Nephron progenitor cell (in vitro differentiated cells): ENCODE measurements at places on chromosomes 6 and 20.

- H3K36me3 ChIP-seq: no peaks in the 10 kb centered on the region
- no peak overlapping the region for H3K4me3 ChIP-seq
- peaks cover 7% of the 10 kb centered on the region for H3K27me3 ChIP-seq
- DNase-seq: no peak
Observed at GRCh38 chr20:8183526-8183925, 51.5 kb downstream of the PLCB1 start.

GRCh38 chr20:44092551-44093248 is 94.3 kb downstream of the JPH2 start:
- peaks cover 7% of the 10 kb centered on the region for H3K27me3 ChIP-seq
- no peak overlapping the region for H3K4me3 ChIP-seq
- DNase-seq: no peak
- peaks cover 19% of the 10 kb centered on the region for H3K4me1 ChIP-seq

- H3K4me3 ChIP-seq: no peak overlapping the region
- no peak overlapping the region for H3K27ac ChIP-seq
- H3K27me3 ChIP-seq: peaks cover 6% of the 10 kb centered on the region
- DNase-seq: no peak
Observed at GRCh38 chr6:159908979-159909378, 18.2 kb downstream of the MAS1 start.

- H3K4me3 ChIP-seq: no peak overlapping the region
- no peak for DNase-seq
- H3K27ac ChIP-seq: no peak overlapping the region
- H3K4me1 ChIP-seq: no peaks in the 10 kb centered on the region
- H3K36me3 ChIP-seq: no peaks in the 10 kb centered on the region
Observed at GRCh38 chr6:139334806-139335446, 39.5 kb downstream of the CITED2 start.

GRCh38 chr20:21360705-21361104 is 36.6 kb downstream of the NKX2-4 start:
- no peaks in the 10 kb centered on the region for H3K4me1 ChIP-seq
- no peak for DNase-seq
- H3K4me3 ChIP-seq: no peak overlapping the region
- no peaks in the 10 kb centered on the region for H3K27me3 ChIP-seq

GRCh38 chr6:37454420-37455140 is 21.6 kb downstream of the CMTR1 start:
- H3K36me3 ChIP-seq: peaks cover 69% of the 10 kb centered on the region
- H3K4me3 ChIP-seq: no peak overlapping the region
- peaks cover 5% of the 10 kb centered on the region for H3K4me1 ChIP-seq

- no peak overlapping the region for H3K27ac ChIP-seq
- H3K4me3 ChIP-seq: no peak overlapping the region
- H3K27me3 ChIP-seq: peaks cover 17% of the 10 kb centered on the region
- H3K4me1 ChIP-seq: peaks cover 69% of the 10 kb centered on the region
Observed at GRCh38 chr6:224350-224749, 67.9 kb upstream of the DUSP22 start.

DNA sequence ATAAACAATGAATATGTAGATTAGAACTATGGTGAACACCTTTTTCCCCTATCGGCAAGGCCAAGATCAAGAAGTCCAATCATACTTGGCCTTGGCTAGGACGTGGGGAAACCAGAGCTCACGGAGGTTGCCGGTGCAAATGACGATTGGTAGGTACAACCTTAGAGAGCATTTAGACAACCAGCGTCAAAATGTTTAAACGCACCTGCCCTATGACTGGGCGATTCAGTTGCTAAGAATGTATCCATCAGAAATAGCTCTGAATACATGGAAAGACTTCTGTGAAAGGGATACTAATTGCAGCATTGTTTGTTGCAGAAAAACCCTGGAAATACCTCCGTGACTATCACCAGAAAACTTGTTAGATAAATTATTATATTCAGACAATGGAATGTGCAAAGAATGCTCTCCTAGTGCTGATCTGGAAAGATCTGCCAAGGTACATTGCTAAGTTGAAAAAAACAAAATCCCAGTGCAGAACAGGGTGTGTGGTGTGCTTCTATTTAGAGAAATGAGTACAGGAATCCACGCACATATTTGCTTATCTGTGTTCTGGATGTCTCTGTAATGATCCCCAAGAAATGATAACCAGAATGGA is 48.0 kb upstream of the PTPN1 start:
- H3K27me3 ChIP-seq: peaks cover 34% of the 10 kb centered on the region
- no peak overlapping the region for H3K27ac ChIP-seq
- no peak for DNase-seq
- peaks cover 9% of the 10 kb centered on the region for H3K4me1 ChIP-seq

GRCh38 chr6:128630213-128630612 is 109.8 kb upstream of the PTPRK start:
- no peaks in the 10 kb centered on the region for H3K36me3 ChIP-seq
- H3K4me3 ChIP-seq: no peak overlapping the region
- no peaks in the 10 kb centered on the region for H3K4me1 ChIP-seq

DNA sequence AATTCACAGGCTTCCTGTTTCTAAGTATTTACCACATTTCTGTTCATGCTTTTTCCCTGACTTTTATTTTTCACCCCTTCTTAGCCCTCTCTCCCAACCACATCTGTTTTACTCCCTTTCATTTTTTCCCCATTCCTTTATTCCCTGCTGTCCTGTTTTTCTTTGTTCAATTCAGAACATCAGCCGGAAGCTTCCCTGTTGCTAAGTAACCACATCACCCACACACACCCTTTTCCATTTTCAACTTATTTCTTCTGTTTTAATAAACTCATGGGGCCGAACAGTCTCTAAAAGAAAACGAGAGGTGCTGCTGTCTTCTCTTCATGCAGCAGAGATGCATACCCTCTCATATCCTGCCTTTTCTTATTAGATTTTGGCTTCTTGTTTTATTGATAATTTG is 53.5 kb upstream of the CEP85L start:
- H3K36me3 ChIP-seq: no peaks in the 10 kb centered on the region
- peaks cover 3% of the 10 kb centered on the region for H3K27me3 ChIP-seq
- DNase-seq: no peak
- H3K27ac ChIP-seq: no peak overlapping the region

GRCh38 chr6:158977382-158977781 is 22.6 kb downstream of the RSPH3 start:
- peaks cover 15% of the 10 kb centered on the region for H3K36me3 ChIP-seq
- no peak for DNase-seq
- no peak overlapping the region for H3K4me3 ChIP-seq
- no peaks in the 10 kb centered on the region for H3K4me1 ChIP-seq

DNA sequence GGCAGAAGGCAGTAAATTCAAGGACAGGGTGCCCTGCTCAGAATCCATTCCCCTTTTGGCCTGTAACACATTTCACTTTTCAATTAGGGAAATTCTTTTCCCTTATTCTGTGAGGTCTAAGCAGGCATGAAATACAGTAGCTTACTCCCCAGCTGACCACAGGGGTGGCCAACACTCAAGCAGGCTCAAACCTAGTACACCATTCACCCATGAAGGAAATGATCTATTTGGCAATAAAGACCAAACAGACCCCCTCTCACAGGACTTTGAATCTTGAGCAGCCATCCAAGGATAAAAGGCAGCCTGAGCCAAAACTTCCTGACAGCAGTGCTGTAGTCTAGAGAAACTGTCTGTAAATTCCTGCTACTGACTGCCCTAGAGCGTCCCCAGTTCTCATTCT is 17.7 kb downstream of the PDSS2 start:
- peaks cover 12% of the 10 kb centered on the region for H3K4me1 ChIP-seq
- H3K36me3 ChIP-seq: peaks cover 16% of the 10 kb centered on the region

- H3K4me1 ChIP-seq: peaks cover 88% of the 10 kb centered on the region
- H3K27me3 ChIP-seq: peaks cover 4% of the 10 kb centered on the region
- DNase-seq: no peak
- H3K4me3 ChIP-seq: no peak overlapping the region
- no peak overlapping the region for H3K27ac ChIP-seq
Observed at GRCh38 chr6:1868561-1869261, 259.0 kb downstream of the FOXC1 start.

DNA sequence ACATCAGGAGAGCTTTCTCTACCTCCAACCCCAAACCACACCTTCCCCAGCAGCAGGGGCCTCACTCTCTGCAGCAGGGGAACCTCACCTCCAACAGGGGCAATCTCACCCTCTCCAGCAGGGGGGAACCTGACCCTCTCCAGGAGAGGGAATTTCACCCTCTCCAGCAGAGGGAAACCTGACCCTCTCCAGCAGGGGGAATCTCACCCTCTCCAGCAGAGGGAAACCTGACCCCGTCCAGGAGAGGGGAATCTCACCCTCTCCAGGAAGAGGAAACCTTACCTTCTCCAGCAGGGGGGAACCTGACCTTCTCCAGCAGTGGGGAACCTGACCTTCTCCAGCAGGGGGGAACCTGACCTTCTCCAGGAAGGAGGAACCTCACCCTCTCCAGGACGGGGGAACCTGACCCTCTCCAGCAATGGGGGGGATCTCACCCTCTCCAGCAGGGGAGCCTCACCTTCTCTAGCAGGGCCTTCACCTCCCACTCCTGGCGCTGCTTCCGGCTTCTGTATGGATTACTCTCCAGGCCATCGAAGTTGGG is 3.1 kb downstream of the B3GALT4 start:
- H3K27me3 ChIP-seq: no peaks in the 10 kb centered on the region
- H3K4me3 ChIP-seq: no peak overlapping the region
- peaks cover 13% of the 10 kb centered on the region for H3K36me3 ChIP-seq
- DNase-seq: peak; percentile 58
- peak overlapping the region; percentile 85 for H3K27ac ChIP-seq

DNA sequence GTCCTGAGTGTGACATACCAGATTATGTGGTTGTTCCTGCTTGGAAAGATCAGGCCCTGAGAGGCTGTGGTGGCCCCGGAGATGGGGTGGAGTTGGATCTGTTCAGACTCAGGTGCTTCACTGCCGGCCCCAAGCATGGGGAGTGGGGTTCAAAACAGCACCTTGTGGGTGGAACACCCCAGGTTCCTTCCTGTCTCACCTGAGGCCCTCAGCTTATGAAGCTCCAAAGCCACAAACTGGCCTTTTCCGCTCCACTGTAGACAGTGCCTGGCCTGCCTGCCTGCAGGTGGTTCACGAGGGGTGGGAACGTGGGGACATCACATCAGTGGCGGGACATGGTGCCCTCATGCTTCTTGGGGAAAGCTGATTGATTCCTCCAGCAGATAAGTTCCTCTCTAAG is 146.4 kb downstream of the TAF4 start:
- no peak overlapping the region for H3K27ac ChIP-seq
- H3K4me3 ChIP-seq: no peak overlapping the region
- no peak for DNase-seq
- H3K27me3 ChIP-seq: peaks cover 12% of the 10 kb centered on the region

- no peaks in the 10 kb centered on the region for H3K4me1 ChIP-seq
- peaks cover 22% of the 10 kb centered on the region for H3K27me3 ChIP-seq
- no peak overlapping the region for H3K27ac ChIP-seq
- no peaks in the 10 kb centered on the region for H3K36me3 ChIP-seq
- no peak for DNase-seq
- H3K4me3 ChIP-seq: no peak overlapping the region
Observed at GRCh38 chr6:181049-181654, 111.1 kb upstream of the DUSP22 start.

DNA sequence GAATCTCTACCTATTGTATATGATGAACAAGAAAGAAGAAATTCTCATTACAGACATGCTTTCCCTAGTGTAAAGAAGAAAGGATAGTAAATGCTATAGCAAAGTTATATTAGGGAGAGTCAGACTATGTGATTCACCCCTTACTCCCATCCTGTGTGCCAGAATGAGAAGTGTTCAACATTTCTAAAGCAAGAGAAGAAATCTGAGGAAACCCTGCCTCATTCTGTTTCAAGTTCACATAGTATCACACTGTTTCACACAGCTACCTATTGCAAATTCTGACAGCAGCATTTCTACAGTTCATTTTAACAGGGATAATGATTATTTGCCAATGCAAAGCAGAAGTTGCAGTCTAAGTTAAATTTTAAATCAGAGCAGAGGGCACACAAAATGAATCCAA is 267.2 kb upstream of the TCF21 start:
- peaks cover 7% of the 10 kb centered on the region for H3K27me3 ChIP-seq
- H3K27ac ChIP-seq: no peak overlapping the region
- H3K4me1 ChIP-seq: no peaks in the 10 kb centered on the region
- no peak for DNase-seq
- H3K4me3 ChIP-seq: no peak overlapping the region
- peaks cover 16% of the 10 kb centered on the region for H3K36me3 ChIP-seq

- peaks cover 58% of the 10 kb centered on the region for H3K36me3 ChIP-seq
- H3K27ac ChIP-seq: no peak overlapping the region
- no peak overlapping the region for H3K4me3 ChIP-seq
- peak; percentile 86 for DNase-seq
- no peaks in the 10 kb centered on the region for H3K4me1 ChIP-seq
Observed at GRCh38 chr6:13795041-13795750, 19.2 kb downstream of the MCUR1 start.

- H3K36me3 ChIP-seq: peaks cover 31% of the 10 kb centered on the region
- no peak for DNase-seq
- no peaks in the 10 kb centered on the region for H3K27me3 ChIP-seq
Observed at GRCh38 chr6:144756469-144756868, 471.3 kb downstream of the UTRN start.

DNA sequence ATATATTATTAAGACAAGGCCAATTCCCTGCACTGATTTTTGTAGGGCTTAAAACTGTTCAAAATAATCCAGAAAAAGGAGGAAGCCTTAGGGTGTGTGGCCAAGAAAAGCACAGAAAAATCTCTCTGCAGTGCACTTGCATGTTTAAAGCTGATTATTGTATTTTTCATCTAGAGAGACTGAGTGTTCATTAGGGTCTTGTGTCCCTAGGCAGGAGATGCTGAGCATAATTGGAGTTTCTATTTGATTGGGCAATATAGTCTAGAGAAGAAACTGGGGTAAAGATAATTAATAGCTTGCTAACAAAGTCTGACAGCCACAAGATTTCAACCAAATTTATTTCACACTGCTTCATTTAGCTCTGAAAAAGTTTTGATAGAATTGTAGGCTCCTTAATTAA is 2.4 kb downstream of the FLRT3 start:
- H3K4me1 ChIP-seq: peaks cover 57% of the 10 kb centered on the region
- DNase-seq: no peak
- H3K4me3 ChIP-seq: peak overlapping the region; percentile 91
- H3K36me3 ChIP-seq: peaks cover 4% of the 10 kb centered on the region
- peak overlapping the region; percentile 35 for H3K27ac ChIP-seq

GRCh38 chr6:170151321-170151771 is 139.5 kb downstream of the DLL1 start:
- H3K4me1 ChIP-seq: peaks cover 67% of the 10 kb centered on the region
- H3K4me3 ChIP-seq: no peak overlapping the region

- H3K27ac ChIP-seq: peak overlapping the region; percentile 14
- DNase-seq: no peak
- H3K4me3 ChIP-seq: no peak overlapping the region
- peaks cover 48% of the 10 kb centered on the region for H3K36me3 ChIP-seq
Observed at GRCh38 chr6:43192911-43193310, 10.9 kb downstream of the CUL9 start.

DNA sequence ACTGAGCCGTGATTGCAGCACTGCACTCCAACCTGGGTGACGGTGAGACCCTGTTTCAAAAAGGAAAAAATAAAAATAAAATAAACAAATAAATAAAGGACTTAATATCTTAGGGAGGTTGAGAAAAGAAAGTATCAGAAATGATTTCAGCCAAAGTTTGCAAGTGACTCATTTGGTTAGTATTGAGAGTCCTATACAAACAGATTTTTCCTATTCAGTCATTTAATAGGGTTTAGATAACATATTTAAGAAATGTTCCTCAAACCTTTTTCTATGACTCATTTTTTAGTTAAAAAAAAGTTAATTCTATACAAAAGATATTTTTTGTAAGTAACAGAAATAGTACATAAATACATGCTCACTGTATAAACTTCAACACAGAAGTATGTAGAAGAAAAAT is 235.1 kb downstream of the GJA1 start:
- no peak overlapping the region for H3K4me3 ChIP-seq
- H3K27ac ChIP-seq: no peak overlapping the region
- H3K27me3 ChIP-seq: no peaks in the 10 kb centered on the region
- H3K4me1 ChIP-seq: peaks cover 16% of the 10 kb centered on the region

- H3K27me3 ChIP-seq: peaks cover 22% of the 10 kb centered on the region
- no peak for DNase-seq
- H3K4me3 ChIP-seq: no peak overlapping the region
Observed at GRCh38 chr6:150076196-150076893, 7.4 kb upstream of the ULBP3 start.
